Posterior cingulate gyrus (tissue), 11 donors: ENCODE measurements at places on chromosomes 6 and 20.

- no peak for DNase-seq
These were observed 34.1 kb upstream of the LAMA4 start for GRCh38 chr6:112288475-112288874.

- DNase-seq: peak; percentile 25
These were observed 104.6 kb upstream of the EXOC2 start for GRCh38 chr6:797479-798077.

GRCh38 chr6:127933852-127934840 is 33.3 kb upstream of the THEMIS start:
- DNase-seq: no peak

GRCh38 chr6:33716379-33716778 is 4.9 kb upstream of the UQCC2 start:
- no peak for DNase-seq

DNA sequence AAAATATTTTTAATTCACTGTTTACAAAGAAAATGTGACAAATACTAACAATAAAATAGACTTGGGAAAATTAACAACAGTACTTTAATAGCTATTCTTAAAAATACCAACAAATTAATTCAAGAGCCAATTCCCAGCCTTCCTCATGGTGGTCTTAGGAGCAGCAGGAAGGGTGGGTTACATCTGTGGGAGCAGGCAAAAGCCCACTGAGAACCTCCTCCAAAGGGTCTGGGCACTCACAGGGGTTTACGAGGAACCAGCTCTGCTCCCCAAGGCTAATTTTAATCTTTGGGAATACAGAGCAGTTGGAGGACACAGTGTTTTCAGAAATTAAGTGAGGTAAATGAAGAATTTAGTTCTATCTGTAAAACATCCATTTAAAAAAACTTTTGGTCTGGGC is 10.2 kb downstream of the SOD2 start:
- DNase-seq: no peak

GRCh38 chr6:106510090-106510970 is 119.0 kb downstream of the RTN4IP1 start:
- no peak for DNase-seq

DNA sequence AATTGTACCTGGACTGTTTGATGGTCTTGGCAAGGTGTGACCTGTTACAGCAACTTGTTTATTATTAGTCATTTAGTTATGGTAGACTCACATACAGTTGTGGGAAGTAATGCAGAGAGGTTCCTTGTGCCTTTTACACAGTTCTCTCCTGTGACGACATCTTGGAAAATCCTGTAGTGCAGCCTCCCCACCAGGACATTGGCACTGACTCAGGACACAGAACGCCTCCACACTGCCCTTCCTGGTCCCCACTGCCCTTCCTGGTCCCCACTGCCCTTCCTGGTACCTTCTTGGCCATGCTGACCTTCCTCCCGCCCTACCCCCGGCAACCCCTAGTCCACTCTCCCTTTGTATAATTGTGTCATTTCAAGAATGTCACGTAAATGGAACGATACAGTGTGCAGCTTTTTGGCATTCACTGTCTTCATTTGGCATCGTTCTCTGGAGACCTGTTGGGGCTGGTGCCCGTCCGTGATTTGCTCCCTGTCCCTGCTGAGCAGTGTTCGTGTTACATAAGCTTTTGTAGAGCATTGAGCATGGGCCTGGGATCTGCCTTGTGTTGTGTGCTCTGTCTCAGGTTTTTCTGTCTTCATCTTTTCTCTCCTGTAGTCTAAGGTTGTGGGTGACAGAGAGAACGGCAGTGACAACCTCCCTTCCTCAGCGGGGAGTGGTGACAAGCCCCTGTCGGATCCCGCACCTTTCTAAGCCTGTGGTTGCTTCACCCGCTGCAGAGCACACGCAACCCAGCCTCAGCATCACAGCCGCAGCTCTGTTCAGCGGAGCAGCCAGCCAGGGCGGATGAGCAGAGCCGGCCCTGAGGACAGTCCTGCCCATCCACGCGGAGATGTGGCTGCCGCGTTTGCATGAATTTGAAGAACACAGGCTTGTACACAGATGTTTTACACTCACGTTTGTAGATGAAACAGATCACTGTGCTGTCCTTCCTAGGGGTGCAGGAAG is 5.4 kb upstream of the DNAJC5 start:
- DNase-seq: no peak

- DNase-seq: no peak
These were observed 158.4 kb upstream of the MYLIP start for GRCh38 chr6:15970517-15970916.

DNA sequence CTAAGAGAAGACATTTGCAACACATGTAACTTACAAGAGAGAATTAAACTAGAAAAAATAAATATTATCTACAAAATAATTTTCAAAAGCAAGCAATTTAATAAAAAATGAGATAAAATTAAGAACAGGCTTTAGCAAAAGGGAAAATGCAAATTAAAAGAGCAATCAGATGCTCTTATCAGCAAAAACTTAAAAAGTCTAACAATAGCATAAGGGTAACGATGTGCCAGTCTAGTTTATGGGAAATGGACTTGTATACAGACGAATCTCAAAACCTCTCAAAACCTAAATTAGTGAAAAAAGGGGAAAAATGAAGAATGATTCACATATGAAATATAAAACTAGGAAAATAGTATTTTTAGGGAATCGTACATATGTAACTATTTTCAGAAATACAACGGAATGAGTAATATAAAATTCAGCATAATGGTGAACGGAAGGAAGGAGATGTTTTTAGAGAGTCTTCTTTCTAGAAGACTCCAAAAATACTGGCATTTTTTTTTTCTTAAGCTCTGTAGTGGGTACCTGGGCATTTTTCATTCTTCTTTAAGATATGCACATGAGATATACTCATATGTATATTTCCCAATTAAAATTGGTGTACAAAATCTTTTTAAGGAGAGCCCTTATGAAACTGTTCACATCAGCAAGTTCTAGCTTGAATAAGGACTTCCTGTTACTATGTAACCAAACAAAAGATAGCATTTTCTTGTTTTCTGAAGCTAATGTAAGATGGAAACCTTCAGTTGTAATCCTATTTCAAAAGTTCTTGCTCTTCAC is 927 bp upstream of the MANEA start:
- DNase-seq: no peak

DNA sequence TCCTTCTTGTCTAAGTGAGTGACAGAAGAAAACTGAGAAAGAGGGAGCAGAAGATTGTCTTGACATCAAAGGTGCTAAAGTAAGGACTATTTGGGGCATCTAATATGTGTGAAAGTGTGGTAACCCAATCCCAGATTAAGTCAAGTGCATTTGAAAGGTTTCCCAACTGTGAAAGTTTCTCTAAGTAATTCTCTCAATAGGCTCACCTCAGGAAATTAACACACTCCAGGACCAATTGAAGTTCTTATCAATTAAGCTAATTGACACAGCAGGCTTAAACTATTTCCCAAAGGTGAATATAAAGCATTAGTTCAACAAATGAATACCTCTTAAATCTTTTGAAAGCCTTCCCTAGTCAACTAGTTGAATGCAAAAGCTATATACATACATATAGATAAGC is 212.8 kb upstream of the FUT9 start:
- no peak for DNase-seq

DNA sequence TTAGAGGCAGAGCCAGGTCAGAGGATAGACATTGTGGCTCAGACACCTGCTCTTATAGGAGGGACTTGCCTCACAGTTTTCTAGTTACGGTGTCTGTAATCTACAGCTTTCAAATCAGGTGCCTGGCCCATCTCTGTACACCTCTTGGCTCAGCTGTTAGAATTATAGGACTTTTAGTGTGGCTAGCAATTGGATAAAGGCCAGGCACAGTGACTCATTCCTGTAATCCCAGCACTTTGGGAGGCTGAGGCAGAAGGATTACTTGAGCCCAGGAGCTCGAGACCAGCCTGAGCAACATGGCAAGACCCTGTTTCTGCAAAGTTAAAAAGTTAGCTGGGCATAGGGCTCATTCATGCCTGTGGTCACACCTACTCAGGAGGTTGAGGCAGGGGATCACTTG is 20.0 kb downstream of the BRPF3 start:
- DNase-seq: no peak

GRCh38 chr6:170212956-170213636 is 77.8 kb downstream of the DLL1 start:
- no peak for DNase-seq

- DNase-seq: no peak
These were observed 94.7 kb upstream of the SNX9 start for GRCh38 chr6:157728183-157728881.

GRCh38 chr20:49594143-49594930 is 26.4 kb upstream of the PTGIS start:
- DNase-seq: no peak

DNA sequence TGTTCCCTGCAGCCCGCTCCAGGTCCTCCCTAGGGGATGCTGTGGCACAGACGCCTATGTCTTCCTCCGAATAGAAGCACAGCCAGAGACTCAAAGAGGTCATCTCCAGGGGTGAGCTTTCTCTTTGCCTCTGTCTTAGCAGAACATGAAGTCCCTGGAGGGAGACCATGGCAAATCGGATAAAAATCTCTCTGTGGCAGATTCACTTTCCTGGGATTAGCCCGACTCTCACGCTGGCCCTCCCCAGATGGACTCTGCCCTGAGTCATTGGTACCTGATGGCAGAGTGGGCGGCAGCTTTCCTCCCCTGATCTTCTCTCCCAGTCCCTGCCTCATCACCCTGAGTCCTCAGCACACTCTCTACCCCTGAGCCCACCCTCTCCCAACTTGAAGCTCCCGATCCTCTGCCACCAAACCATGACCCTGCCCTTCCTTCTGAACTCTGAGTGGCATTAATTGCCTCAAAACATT is 58.0 kb upstream of the CCDC167 start:
- no peak for DNase-seq

GRCh38 chr6:40349123-40349900 is 237.9 kb downstream of the LRFN2 start:
- no peak for DNase-seq

GRCh38 chr6:166395351-166395750 is 12.6 kb upstream of the MPC1 start:
- DNase-seq: no peak

DNA sequence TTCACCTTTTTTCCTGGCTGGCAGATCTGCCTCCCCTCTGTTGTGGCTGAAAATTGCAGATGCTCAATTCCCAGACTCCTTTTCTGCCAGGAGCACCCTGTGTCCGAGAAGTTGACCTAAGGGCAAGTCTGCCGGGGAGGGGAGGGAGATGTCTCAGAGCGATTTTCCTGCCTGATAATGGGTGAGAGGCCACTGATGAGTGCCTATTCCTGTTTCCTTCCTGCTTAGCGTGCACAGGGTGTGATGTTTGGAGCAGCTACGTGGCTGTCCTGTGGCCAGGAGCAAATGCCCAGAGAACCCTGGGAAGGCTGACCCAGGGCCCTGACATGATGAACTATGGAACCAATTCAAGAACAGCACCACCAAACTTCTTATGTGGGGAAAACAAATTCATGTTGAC is 22.5 kb downstream of the SOX4 start:
- no peak for DNase-seq

- DNase-seq: peak; percentile 90
These were observed 87.6 kb downstream of the AGPAT4 start for GRCh38 chr6:161186173-161186769.

GRCh38 chr6:151452750-151453427 is 963 bp upstream of the RMND1 start:
- no peak for DNase-seq

DNA sequence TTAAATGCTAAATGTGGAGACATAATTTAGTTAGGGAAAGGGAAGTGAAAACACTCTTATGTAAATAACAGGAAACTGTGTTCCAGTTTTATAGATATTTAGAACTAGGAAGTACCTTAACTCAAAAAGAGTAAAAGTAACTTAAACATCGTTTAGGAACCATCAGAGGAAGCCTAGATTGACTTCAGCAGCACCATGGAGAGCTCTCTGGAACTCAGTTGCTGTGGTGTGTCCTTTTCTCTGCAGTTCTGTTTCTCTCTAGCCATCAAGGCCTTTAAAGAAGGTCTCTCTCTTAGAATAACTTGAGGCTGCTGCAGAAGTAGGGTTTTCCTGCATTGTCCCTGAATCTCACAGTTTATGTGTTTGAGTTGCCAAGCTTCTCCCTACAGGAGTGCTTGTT is 26.9 kb downstream of the CLVS2 start:
- no peak for DNase-seq

DNA sequence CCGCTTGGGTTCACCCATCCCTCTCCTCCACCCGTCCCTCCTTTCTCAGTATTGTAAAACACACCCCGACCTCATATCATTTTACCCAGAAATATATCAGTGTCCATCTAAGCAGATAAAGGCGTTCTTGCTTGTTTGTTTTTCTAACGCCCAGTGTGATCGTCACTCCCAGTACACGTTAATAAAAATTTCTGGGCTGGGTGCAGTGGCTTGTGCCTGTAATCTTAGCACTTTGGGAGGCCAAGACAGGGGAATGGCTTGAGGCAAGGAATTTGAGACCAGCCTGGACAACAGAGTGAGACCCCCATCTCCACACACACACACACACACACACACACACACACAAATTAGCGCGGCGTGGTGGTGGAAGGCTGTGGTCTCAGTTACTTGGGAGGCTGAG is 24.4 kb upstream of the TFAP2C start:
- no peak for DNase-seq

- DNase-seq: no peak
These were observed 22.7 kb downstream of the COL12A1 start for GRCh38 chr6:75183099-75183541.

- no peak for DNase-seq
These were observed 41.1 kb downstream of the KLHL31 start for GRCh38 chr6:53624502-53624901.

GRCh38 chr6:132648356-132648755 is 10.6 kb downstream of the TAAR1 start:
- DNase-seq: no peak

GRCh38 chr20:44036441-44036840 is 121.8 kb downstream of the TOX2 start:
- no peak for DNase-seq

DNA sequence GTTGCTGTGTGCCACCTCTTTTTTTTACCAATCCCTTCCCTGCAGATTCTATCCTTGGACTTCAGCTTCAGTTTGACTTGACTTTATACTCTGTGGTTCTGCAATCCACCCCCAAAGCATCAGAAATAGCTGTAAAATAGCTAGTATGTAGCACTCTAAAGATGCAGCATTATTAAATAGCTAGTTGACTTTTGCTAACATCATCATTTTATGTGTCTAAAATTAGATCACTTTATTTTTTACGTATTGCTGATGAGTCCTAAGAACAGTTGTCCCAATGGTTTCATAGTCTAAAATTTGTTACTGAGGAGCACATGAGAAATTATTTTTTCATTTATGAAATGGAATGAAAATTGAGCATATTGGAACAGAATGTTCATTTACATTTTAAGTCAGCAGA is 138.2 kb downstream of the NKAIN2 start:
- no peak for DNase-seq

GRCh38 chr6:21026576-21027273 is 492.5 kb downstream of the CDKAL1 start:
- DNase-seq: no peak

DNA sequence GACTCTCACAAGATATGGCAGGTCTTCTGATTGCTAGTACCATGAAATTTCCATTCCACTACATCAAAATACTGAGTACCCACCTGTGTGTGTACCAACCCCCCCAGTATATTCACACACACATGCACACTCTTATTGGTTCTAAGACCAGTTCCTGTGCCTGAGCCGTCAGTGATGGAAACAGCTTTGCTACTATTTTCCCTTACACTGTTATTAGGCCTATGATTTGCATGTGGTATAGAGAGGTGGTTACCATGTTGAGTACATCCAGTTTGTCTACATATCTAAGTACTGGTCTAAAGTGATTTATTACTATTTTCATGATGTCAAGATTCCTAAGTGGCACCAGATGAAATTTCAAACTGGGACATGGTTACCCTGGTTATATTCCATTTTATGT is 459.9 kb downstream of the BCKDHB start:
- no peak for DNase-seq

GRCh38 chr6:42440778-42441696 is 10.7 kb downstream of the TRERF1 start:
- DNase-seq: no peak
